ENCODE measurements at places on chromosomes 4 and X.

DNA sequence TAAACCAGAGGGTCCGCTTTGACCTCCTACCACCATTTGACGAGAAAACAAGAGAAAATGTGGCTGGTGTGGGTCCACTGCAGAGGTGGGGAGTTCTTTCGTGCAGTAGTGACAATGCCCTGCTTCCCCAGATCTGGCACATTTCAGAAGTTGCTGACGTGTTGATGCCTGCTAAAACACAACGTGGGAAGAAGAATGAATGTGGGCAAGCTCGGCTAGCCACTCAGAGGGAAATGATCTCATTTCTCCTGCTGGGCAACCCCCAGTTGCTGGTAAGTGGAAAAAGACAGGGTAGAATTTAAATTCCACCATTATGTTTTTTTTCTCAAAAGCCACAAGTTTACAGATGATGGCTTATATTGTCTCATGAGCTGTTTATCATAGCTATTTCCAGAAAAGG lies 77.9 kb downstream of the LUZP4 start:
- no peak for DNase-seq

DNA sequence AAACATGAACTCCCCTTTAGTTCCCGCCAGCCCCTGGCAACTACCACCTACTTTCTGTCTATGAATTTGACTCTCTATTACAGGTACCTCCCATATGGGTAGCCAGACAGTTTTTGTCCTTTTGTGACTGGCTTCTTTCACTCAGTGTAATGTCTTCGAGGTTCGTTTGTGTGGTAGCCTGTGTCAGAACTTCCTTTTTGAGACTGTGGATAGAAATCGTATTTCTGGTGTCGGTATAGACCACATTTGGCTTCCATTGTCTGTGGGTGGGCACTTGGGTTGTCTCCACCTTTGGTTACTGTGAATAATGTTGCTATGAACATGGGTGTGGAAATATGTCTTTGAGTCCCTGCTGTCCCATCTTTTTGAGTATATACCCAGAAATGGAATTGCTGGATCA lies 5.4 kb upstream of the CLDN34 start:
- no peak for DNase-seq

DNA sequence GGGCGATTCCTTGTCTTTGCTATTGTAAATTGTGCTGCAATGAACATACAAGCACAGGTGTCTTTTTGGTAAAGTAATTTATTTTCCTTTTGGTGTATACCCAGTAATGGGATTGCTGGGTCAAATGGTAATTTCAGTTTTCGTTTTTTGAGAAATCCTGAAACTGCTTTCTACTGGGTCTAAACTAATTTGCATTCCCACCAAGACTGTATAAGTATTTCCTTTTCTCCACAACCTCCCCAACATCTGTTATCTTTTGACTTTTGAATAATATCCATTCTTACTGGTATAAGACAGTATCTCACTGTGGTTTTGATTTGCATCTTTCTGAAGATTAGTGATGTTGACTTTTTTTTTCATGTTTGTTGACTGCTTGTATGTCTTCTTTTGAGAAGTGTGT lies 2506.0 kb downstream of the PCDH7 start:
- DNase-seq = no peak

DNA sequence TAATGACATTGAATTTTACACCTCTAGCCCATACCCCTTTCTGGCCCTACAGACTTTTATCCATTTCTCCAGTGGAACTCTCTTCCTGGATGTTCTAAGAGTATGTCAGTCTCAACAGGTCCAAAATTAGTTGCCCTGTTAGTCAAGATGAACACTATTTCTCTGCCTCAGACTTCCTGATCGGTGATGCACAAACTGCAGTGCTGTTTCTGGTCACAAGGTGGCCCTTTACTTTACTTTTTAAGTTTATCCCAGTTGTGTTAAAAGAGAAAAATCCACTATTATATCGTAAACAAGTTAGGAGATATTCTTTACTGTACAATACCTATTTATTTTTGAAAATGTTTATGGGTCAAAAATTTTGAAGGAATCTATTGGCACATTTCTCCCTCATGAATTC lies 13.1 kb downstream of the TCEAL7 start:
- peak; percentile 17 for DNase-seq

DNA sequence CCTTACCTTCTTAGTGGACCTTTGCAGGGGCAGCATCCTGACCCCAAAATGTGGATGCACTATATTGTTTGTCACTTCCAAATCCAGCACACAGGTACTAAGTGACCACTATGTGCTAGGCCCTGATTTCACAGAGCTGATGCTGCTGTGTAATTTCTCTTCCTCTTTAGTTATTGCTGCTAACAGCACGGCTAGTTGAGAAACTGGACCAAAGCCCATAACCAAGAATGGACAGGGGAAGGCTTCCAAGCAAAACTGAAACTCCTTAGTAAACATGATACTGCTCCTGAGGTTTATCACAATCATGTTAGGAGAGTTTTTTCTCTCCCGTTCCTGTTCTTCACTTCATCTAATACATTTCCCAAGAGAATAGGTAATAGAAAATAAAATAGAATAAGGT lies 172.9 kb upstream of the TTC29 start:
- no peak for DNase-seq

DNA sequence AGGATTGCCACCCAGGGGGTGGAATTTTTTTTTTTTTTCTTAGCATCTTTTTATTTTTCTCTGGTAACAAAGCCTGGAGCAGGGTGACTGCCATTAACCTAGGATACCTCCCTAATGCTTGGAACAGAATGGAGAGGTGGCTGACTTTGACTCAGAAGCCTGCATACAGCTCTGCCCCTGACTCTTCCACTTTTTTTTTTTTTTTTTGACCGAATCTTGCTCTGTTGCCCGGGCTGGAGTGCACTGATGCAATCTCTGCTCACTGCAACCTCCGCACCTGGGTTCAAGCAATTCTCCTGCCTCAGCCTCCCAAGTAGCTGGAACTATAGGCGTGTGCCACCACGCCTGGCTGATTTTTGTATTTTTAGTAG lies 341 bp upstream of the SLC2A9 start:
- no peak for DNase-seq

DNA sequence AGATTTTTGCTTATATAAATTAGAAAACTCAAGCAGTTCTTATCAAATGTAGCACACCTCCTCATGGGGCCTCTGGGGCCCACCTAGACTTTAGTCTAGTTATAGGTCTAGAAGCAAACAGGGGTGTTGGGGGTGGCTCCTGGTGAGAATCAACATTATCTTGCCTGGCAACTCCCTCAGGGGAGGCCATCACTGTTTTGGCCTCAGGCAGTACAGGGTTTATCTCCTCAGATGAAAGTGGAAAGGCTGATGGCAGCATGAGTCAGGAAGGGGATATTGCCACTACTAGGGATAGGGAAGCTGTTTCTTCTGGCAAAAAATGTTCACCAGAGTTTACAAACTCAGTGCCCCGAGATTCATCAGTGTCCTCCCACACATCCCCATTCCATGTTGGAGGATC lies 232.4 kb upstream of the BMP3 start:
- no peak for DNase-seq

DNA sequence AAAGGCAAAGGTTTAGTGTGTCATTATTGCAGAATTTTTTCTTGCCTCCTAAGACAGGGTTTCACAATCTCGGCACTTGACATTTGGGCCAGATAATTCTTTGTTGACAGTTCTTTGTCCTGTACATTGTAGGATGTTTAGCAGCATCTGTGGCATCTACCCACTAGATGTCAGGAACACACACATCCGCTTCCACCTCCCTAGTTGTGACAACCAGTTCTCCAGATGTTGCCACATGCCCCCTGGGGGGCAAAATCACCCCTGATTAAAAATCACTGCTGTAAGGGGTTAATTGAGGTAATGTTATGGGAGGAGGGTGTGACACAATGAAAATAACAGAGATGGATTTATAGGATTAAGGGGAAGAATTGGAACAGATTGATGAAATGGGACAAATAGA lies 75.3 kb downstream of the HMGB2 start:
- no peak for DNase-seq

Measured in CD4-positive, alpha-beta T cell treated with Interleukin-4 for 1 hour (primary cell).